ENCODE measurements at places on chromosomes 7 and 10. TPM values are rescaled to one million over a fixed set of nuclear protein-coding genes. Genes with fewer than 3 reads are reported as not detected.

Gene GIMAP1
- 6.7 TPM for total RNA-seq

Gene TDRD1
- total RNA-seq = 2.7 TPM

Gene SH2D4B
- total RNA-seq = not detected

Gene TUBB8
- not detected for total RNA-seq

Gene SNCG
- 21.2 TPM for total RNA-seq

Gene KCP
- total RNA-seq = 0.12 TPM

Gene AKR1C3
- total RNA-seq = 23.2 TPM

- peak; percentile 91 for DNase-seq
These were observed 984 bp downstream of the SMURF1 start for GRCh38 chr7:99142727-99143520.

- DNase-seq = no peak
These were observed 84.0 kb upstream of the FAM3C start for GRCh38 chr7:121480058-121480457.

GRCh38 chr7:85875398-85875797, 688.5 kb upstream of the SEMA3D start:
- DNase-seq = no peak

DNA sequence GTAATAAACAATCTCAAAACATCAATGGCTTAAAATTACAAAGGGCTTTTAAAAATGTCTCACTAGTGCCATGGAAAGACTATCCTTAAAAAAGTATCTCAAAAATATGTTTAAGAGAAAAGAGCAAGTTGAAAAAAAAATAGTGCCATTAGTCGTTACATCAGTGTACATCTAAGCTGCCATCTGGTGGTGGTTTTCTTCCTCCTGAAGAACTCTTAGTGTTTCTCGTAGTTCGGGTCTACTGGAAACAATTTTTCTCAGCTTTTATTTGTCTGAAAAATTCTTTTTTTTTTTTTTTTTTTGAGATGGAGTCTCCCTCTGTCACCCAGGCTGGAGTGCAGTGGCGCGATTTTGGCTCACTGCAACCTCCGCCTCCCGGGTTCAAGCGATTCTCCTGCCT, 5.9 kb upstream of the GARIN1A start:
- DNase-seq = no peak

DNA sequence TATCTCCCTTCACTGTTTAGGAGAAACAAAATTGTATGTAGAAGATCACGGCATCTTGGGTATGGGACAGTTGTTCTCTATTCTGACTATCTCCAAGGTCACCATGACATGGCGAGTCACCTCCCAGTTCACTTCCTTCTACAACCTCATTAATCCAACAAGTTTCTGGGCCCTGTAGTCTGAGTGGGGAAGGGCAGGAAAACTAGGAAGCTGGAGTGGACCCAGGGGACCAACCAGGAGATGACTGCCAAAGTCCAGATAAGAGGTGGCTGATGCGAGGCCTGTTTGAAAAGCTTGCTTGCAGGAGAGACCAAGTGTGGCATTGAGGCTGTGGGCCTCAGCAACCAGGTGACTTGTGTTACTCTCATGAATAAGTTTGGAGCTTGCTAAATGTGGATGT, 584.9 kb downstream of the TNS3 start:
- no peak for DNase-seq

DNA sequence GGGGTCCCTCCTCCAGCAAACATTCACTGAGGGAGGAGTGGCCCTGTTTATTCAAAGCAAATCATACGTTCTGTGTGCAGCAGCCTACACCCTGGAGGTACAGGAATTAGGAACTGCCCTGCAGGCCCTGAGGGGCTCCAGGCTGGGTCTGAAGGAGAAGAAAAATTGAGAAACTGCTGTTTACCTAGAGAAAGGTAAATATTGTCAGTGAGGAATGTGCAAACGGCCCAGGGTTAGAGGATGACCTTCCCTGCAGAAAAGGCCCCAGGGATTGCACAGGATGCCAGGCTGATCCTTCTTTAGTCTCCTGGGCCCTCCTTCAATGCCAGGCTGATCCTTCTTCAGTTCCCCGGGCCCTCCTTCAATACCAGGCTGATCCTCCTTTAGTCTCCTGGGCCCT, 5.7 kb downstream of the CALML5 start:
- no peak for DNase-seq

GRCh38 chr7:22296265-22296566, 60.7 kb downstream of the RAPGEF5 start:
- no peak for DNase-seq

DNA sequence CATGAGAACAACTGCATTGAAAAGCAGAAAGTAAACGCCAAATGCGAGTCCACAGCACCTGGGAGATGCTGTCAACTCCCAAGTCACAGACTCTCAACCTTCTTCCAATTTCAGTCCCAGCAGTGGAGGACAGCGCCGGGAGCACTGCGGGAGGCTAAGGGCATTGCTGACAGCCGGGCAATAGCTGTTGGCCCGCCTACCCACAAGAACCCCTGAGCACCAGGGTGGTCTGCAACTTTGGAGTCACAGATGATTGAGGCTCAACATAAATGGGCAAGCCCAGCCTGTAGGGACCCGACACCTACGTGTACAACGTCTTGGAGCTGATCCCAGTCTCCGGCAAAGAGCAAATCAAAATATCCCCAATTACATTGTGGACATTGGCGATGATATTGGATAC, 262.9 kb downstream of the TCERG1L start:
- no peak for DNase-seq

- no peak for DNase-seq
These were observed 61.9 kb upstream of the NKX6-2 start for GRCh38 chr10:132847856-132848255.

GRCh38 chr10:54120806-54121205, 680.2 kb downstream of the PCDH15 start:
- no peak for DNase-seq

- DNase-seq = no peak
These were observed 809.4 kb downstream of the TYW1 start for GRCh38 chr7:67805921-67806471.

DNA sequence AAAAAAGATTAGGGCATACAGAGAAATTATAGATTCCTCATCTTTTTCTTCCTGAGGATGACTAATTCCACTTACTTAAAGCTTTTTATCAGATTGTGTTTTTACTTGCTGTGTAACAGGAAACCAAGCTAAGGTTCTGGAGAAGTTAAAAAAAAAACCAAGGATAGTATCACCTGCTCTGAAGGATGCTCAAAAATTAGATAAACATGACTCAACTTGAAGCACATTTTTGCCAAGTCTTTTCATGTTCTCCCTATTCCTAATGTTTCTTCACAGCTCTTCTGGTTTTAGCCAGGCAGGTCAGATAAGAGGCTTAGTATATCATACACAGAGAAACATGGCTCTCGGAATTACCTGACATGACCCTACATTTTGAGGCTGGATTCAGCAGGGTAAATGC, 90.3 kb downstream of the CPEB3 start:
- no peak for DNase-seq
